ENCODE measurements at places on chromosomes 11 and 22. TPM values are rescaled to one million over a fixed set of nuclear protein-coding genes. Genes with fewer than 3 reads are reported as not detected.

DNA sequence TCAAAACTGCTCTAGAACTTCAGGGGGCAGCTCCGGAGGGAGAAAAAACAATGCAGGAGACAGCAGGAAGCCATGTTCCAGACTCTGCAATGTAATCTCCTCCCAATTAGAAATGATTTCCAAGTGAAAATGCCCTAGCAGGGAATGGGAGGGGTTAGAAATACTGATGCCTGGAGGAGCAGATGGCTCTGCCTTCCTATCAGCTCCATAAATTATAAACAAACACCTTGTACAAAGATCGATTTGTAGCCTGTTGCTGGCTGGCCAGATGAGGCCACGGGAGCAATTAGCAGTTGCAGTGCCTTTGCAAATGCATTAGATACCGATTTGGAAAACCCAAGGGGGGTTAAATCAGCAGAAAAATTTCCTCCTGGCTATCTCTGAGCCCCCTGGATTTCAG, 46.6 kb upstream of the CHRM4 start:
- H3K36me3 ChIP-seq, result peaks cover 36% of the 10 kb centered on the region
- no peaks in the 10 kb centered on the region for H3K27me3 ChIP-seq
- no peak overlapping the region for H3K4me3 ChIP-seq
- no peak for DNase-seq
- no peaks in the 10 kb centered on the region for H3K4me1 ChIP-seq

The CCND1 gene
- total RNA-seq, result 23.3 TPM

DNA sequence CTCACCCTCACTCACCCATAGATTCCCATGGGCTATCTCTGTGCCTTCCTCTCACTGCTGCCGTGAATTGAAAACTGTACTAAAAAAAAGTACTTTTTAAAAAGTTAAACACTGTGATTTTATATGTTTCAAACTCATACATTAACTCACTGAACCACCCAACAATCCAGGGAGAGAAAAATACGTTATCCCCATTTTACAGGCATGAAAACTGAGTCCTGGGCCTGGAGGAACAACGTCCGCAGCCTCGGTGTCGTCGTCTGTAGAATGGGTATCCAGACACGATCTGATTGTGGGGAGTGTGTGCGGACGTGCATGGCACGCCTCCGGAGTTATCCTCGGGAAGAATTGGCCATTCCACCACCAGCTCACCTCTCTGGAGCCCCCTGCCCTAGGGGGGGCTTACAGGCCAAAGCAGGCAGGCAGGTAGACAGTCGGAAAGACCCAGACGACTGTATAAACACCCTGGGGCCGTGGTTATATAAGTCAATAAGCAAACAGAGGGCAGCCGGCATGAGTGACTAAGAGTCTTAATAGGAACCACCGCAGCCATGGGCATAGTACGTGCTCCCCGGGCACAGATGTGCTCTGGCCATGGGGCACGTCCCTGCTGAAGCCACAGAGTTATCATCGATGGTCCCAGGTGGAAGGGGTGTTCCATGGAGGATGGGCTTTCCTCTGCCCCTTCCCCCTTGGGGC, 7.1 kb upstream of the PDGFB start:
- no peak overlapping the region for H3K4me3 ChIP-seq
- no peak for DNase-seq
- no peak overlapping the region for H3K27ac ChIP-seq
- H3K36me3 ChIP-seq, result no peaks in the 10 kb centered on the region

GRCh38 chr11:94821439-94821838, 53.3 kb downstream of the AMOTL1 start:
- H3K27me3 ChIP-seq, result no peaks in the 10 kb centered on the region
- no peak overlapping the region for H3K4me3 ChIP-seq
- no peak for DNase-seq
- no peak overlapping the region for H3K27ac ChIP-seq

GRCh38 chr11:65014726-65015227, 817 bp downstream of the ARL2 start:
- peak overlapping the region; percentile 67 for H3K4me3 ChIP-seq
- peak overlapping the region; percentile 93 for H3K27ac ChIP-seq
- no peaks in the 10 kb centered on the region for H3K27me3 ChIP-seq
- H3K4me1 ChIP-seq, result peaks cover 10% of the 10 kb centered on the region
- no peak for DNase-seq

The CD248 gene
- 0.20 TPM for total RNA-seq

The MMP12 gene
- total RNA-seq, result not detected

DNA sequence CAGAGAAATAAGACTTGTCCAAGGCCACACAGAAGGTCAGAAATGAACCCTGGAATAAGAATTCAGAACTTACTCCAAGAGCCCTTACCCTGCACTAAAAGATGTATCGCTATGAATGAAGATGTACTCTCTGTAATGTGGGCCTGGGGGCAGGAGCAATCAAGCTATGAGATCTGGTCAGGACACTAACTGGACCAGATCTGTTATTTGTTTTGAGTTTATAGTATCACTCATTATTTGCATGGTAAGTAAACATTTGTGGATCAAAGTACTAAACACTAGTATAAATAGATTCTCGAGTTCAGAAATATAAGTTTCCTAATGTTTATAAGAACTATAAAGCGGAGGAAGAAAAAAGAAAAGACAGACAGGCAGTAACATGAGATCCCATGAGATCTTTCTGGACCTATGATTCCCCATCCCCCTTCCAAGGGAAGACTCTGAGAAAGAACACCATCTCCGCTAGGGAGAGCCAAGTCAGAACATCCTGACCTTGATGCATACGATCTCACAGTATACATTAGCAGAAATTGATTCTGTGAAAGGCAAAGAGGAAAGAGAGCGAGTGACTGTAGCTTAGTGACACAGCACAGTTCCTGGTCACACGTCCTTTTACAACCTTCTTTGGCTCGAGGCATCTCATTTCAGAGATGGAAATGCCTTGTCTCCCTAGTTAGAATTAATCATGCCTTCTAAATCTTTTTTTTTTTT, 71.2 kb downstream of the USP35 start:
- peak overlapping the region; percentile 4 for H3K27ac ChIP-seq
- peaks cover 3% of the 10 kb centered on the region for H3K36me3 ChIP-seq
- no peak overlapping the region for H3K4me3 ChIP-seq
- H3K27me3 ChIP-seq, result no peaks in the 10 kb centered on the region
- DNase-seq, result peak; percentile 37
- H3K4me1 ChIP-seq, result peaks cover 64% of the 10 kb centered on the region

DNA sequence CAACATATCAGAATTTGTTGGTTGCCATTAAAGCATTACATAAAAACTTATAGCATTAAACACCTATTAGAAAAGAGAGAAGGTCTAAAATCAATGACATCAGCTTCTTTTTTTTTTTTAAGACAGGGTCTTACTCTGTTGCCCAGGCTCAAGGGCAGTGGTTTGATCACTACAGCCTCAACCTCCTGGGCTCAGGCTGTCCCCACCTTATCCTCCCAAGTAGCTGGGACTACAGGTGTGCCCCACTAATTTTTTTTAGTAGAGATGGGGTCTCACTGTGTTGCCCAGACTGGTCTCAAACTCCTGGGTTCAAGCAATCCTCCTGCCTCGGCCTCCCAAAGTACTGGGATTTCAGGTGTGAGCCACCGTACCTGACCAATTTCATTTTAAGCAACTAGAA, 57.9 kb downstream of the ARHGEF12 start:
- no peak for DNase-seq
- no peaks in the 10 kb centered on the region for H3K36me3 ChIP-seq
- H3K27me3 ChIP-seq, result no peaks in the 10 kb centered on the region

The MS4A4E gene
- 0.33 TPM for total RNA-seq

The OR6X1 gene
- total RNA-seq, result not detected

The GSTT2B gene
- total RNA-seq, result not detected

DNA sequence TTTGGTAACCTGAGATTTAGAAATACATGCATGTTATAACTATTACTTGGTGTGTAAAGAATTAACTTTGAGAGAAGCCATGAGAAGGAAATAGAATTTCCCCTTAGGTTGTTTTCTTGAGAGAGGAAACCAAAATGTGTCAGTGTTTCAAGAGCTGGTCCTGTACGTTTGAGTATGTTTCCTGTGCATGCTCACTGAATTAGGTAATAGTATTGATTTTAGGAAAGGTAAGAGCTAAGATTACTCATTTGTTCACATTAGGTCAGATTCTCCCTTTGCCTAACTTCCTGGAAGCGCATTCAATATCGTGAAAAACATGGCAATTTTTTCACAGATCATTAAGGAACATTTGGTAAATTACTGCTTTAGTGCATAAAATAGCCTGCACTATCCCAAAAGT, 49.3 kb upstream of the RDX start:
- no peaks in the 10 kb centered on the region for H3K4me1 ChIP-seq
- H3K4me3 ChIP-seq, result no peak overlapping the region
- no peak overlapping the region for H3K27ac ChIP-seq
- H3K27me3 ChIP-seq, result no peaks in the 10 kb centered on the region

The RIC3 gene
- total RNA-seq, result 0.16 TPM

DNA sequence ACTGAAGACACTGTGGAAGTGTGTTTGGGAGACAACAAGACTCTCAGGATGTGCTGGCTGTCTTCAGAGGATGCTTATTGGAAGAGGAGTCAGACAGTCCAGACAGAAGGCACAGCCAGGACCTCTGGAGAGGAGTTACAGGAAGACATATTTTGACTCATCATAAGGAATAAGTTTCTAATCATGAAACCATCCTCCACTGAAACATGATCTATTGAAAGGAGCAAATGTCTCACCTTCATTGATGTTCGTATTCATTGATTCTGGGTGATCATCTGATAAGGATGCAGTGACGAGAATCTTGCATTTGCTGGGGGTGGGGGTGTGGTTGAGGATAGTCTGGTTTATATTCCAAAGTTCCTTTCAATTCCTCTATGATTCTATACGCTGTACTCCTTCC, 2.5 kb upstream of the CXCR5 start:
- peaks cover 18% of the 10 kb centered on the region for H3K4me1 ChIP-seq
- no peak overlapping the region for H3K27ac ChIP-seq
- no peaks in the 10 kb centered on the region for H3K27me3 ChIP-seq
- H3K36me3 ChIP-seq, result no peaks in the 10 kb centered on the region

DNA sequence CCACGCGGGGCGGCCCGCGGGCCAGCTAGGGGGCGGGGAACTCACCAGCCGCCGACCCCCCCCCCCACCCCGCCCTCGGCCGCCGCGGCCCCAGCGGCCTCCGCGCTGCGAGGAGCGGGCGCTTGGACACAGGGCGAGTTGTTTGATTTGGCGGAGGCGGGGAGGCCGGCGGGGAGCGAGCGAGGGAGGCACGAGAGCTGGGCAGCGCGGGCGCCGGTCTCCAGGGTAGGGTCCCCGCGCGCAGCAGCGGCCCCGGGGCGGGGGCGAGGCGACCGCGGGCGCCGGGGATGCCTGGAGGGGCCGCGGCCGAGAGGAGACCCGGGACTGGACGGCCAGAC, 64.4 kb downstream of the NAV2 start:
- H3K36me3 ChIP-seq, result no peaks in the 10 kb centered on the region
- no peak overlapping the region for H3K4me3 ChIP-seq
- DNase-seq, result no peak
- H3K27ac ChIP-seq, result no peak overlapping the region
- no peaks in the 10 kb centered on the region for H3K4me1 ChIP-seq

GRCh38 chr11:71539017-71539416, 1.2 kb downstream of the KRTAP5-8 start:
- peaks cover 4% of the 10 kb centered on the region for H3K4me1 ChIP-seq
- no peak for DNase-seq
- no peak overlapping the region for H3K27ac ChIP-seq
- no peak overlapping the region for H3K4me3 ChIP-seq
- no peaks in the 10 kb centered on the region for H3K36me3 ChIP-seq
- H3K27me3 ChIP-seq, result peaks cover 34% of the 10 kb centered on the region

DNA sequence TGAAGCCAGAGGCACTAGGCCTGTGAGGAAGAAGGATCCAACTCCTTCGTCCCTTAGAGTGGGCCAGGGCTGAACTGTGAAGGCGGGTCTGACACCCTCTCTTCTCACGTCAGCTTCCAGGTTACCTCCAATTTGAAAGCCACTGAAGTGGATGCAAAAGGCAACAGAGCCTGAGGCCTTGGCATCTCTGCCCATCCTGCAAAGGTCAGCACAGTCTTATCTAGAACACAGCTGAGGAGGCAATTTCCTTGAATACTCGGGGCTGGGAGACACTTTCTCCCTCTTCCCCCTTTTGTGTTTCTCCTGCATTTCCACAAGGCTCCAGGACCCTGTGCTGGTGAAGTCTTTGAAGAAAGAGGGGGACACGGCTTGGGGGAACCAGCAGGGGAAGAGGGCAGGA, 91.6 kb upstream of the PAX6 start:
- no peaks in the 10 kb centered on the region for H3K27me3 ChIP-seq
- DNase-seq, result no peak
- no peaks in the 10 kb centered on the region for H3K36me3 ChIP-seq
- no peak overlapping the region for H3K27ac ChIP-seq
- H3K4me3 ChIP-seq, result no peak overlapping the region

- peak; percentile 43 for DNase-seq
- H3K4me3 ChIP-seq, result no peak overlapping the region
- H3K36me3 ChIP-seq, result no peaks in the 10 kb centered on the region
- H3K27me3 ChIP-seq, result no peaks in the 10 kb centered on the region
Measured at GRCh38 chr11:10866893-10867331, 9.1 kb upstream of the ZBED5 start.

GRCh38 chr11:60838132-60838531, 3.8 kb upstream of the CCDC86 start:
- no peak overlapping the region for H3K27ac ChIP-seq
- H3K36me3 ChIP-seq, result no peaks in the 10 kb centered on the region
- no peak overlapping the region for H3K4me3 ChIP-seq
- no peaks in the 10 kb centered on the region for H3K27me3 ChIP-seq
- peaks cover 19% of the 10 kb centered on the region for H3K4me1 ChIP-seq

The RFPL3 gene
- total RNA-seq, result not detected

The KCNK4 gene
- total RNA-seq, result not detected

The ATXN10 gene
- 66.7 TPM for total RNA-seq

The MMP7 gene
- 0.13 TPM for total RNA-seq

The CCDC89 gene
- not detected for total RNA-seq

The LYVE1 gene
- total RNA-seq, result 0.27 TPM

The F2 gene
- 0.16 TPM for total RNA-seq

- H3K4me3 ChIP-seq, result no peak overlapping the region
- H3K36me3 ChIP-seq, result no peaks in the 10 kb centered on the region
- H3K4me1 ChIP-seq, result no peaks in the 10 kb centered on the region
- peaks cover 39% of the 10 kb centered on the region for H3K27me3 ChIP-seq
- H3K27ac ChIP-seq, result no peak overlapping the region
Measured at GRCh38 chr11:119975561-119976152, 162.3 kb downstream of the TRIM29 start.

- H3K4me3 ChIP-seq, result no peak overlapping the region
- H3K27me3 ChIP-seq, result no peaks in the 10 kb centered on the region
- H3K36me3 ChIP-seq, result peaks cover 40% of the 10 kb centered on the region
- H3K4me1 ChIP-seq, result 0 out of 2 replicates have a peak, but pooled peaks cover 2% of the 10 kb centered on the region
- no peak for DNase-seq
- no peak overlapping the region for H3K27ac ChIP-seq
Measured at GRCh38 chr22:22318723-22319465, 74.3 kb downstream of the VPREB1 start.

The PCSK7 gene
- 29.2 TPM for total RNA-seq

The CCDC88B gene
- 13.0 TPM for total RNA-seq

- H3K27me3 ChIP-seq, result no peaks in the 10 kb centered on the region
- H3K36me3 ChIP-seq, result no peaks in the 10 kb centered on the region
- H3K4me3 ChIP-seq, result no peak overlapping the region
- DNase-seq, result no peak
- no peaks in the 10 kb centered on the region for H3K4me1 ChIP-seq
Measured at GRCh38 chr11:76107971-76108370, 98.3 kb downstream of the WNT11 start.

Data from K562 (cell line).